ENCODE measurements at places on chromosomes 5 and 9.

DNA sequence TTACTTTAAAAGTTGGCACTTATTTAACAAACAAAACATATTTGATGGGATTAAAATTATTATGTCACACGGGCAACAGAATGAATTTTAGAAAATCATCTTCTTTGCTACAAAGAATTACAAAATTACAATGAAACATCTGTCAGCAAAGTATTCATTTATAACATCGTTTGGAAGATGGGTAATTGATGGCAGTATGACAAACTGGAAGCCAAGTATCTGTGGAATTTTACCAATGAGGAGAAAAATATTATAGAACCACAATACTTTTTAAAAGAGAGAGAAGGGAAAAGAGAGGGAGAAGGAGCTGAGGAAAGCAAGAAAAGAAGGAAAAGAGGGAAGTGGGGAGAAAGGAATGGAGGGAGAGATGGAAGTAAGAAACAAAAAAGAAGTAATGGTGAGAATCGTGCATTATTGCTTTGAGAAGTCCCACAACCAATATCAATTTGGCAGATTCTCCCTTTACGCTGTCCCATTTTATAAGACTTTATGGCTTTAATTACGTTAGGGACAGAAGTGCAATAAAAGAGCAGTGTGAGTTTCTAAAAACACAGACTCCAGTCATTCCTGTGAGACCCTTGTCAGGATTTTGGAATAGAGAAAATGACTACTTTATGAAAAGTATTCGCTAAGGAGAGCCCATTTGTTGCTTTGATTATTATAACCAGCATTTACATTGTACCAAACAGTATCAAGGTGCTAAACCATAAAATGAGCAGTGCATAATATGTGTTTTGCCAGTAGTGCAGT, 76.7 kb downstream of the LURAP1L start:
- no peak for DNase-seq

GRCh38 chr5:145362266-145362665, 472.9 kb downstream of the PRELID2 start:
- DNase-seq, result no peak

DNA sequence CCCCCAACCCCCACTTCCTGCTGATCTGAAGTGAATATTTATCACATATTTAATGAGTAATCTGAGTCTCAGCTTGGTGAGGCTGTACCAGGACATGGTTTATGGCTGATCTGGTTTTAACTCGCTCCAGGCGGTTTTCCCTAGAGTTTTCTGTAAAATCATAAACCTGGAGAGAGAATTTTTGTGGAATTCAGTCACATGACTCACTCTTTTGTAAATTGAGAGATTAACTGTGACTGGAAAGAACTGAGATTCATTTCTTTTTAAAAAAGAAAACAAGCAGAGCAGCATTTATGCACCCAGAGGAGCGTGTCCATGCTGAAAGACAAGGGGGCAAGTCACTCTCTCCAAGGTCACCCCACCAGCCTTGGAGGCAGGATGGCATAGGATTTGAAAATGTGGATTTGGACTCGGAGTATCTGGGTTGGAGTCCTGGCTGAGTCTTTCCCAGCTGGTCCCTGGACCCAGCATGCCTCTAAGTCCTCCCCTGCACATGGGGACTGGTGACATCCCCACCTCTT, 81.8 kb downstream of the ZNF618 start:
- DNase-seq, result no peak

GRCh38 chr9:115757461-115757860, 396.1 kb upstream of the PAPPA start:
- DNase-seq, result no peak

DNA sequence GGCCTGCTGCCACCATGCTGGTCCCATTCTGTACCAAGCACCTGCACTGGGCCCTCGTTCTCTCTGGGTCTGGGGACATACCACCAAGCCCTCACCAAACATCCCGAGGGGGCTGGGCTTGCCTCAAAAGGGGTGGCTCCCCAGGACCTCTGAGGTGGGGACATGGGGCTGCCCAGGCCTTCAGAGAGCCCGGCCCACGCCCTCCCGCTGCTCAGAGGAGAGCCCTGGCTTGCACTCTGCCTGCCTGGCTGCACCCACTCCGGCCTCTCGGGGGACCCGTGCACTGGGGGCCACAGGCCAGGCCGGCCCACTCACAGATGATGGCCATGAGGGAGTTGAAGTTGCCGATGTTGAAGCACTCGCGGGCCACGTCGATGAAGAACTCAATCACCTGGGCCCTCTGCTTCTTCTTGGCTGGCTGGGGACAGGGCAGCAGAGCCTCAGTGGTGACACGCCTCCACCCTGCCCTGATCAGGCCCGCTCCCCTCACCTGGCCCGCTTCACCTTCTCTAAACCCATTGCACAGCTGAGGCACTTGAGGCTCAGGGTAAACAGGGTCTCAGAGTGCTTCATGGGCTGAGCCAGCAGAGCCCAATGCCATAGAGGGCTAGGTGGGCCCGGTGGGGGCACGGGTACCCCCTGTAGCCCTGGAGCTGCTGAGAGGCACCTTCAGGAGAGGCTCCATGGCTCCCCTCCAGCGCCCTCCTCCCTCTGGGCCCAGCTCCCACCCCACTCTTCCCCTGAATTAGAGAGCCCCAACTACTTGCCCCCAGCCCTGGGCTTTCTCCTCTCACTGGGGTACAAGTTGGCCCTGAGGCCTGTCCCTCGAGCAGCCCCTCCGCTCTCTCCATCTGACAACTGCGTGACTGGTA, 47.7 kb upstream of the RNF130 start:
- DNase-seq, result no peak

DNA sequence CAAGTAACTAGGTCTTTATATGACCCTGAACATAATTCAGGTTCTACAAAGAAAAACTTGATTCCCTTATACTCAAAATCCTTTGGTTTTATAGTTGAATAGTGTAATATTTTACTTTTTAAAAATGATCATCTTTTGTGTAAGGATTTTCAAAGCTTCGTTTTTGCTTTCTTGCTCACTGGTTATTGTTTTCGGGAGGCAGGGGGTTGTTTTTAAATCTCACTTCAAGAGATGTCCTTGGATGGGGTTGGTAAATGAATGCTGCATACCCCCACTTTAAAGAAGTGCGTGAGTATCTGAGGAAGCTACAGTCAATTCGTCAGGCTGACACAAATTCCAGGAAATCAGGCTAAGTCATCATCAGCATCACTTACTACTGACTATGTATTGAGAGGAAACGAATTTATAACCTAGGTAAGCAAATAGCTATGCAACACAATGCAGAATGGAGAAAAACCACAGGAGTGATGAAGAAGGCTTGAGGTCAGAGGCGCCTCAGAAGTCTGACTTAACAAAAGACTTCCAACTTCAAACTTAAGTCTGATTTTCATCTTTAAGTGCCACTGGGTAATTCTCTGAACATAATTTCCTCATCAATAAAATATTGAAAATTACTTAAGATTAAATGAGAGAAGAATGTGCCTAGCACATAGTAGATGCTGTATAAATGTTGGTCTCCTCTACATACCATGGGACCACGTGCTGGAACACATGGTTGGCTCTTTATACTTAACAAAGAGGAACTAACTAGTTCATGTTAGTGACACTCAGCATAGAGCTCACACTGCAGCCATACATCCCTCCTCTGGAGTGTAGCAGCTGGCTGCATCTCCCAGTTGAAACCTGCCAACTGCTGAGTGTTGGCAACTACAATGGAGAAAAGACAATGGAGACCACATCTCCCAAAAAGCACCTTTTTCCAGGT, 106.0 kb upstream of the KIF2A start:
- no peak for DNase-seq
